HTR-8/SVneo (cell line): ENCODE measurements at places on chromosomes 16 and 17.

DNA sequence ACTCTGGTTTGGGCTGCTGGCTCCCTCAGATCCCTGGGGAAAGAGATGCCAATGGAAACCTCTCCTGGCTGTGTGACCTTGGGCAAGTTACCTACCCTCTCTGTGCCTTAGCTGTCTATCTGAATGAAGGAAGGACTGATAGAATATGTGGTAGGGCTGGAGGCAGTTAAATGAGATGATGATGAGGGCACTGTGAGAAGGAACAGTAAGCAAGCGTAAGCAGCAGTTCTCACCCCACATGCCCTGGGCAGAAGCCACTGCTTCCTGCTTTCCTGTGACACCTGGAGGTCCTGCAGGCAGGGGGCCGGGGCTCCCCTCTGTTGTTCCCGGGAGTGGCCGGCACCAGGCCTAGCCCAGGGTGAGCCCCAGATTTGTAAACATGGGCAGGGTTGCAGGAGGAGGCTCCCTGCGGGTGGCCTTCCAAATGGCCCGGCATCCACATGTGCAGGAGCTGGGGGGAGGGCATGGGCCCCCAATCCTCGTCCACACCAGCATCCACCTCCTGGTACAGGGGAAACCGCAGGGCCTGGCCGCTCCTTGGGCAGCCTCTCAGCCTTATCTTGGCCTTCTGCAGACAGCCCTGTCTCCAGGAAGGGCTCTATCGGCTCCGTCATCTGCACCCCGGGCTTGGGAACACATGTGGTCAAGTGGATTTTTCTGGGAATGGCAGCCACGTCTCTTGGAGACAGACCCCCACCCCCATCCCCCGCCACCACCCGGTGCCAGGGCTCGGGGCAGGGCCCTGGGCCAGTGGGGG is 235.6 kb upstream of the GSE1 start:
- no peak for DNase-seq

DNA sequence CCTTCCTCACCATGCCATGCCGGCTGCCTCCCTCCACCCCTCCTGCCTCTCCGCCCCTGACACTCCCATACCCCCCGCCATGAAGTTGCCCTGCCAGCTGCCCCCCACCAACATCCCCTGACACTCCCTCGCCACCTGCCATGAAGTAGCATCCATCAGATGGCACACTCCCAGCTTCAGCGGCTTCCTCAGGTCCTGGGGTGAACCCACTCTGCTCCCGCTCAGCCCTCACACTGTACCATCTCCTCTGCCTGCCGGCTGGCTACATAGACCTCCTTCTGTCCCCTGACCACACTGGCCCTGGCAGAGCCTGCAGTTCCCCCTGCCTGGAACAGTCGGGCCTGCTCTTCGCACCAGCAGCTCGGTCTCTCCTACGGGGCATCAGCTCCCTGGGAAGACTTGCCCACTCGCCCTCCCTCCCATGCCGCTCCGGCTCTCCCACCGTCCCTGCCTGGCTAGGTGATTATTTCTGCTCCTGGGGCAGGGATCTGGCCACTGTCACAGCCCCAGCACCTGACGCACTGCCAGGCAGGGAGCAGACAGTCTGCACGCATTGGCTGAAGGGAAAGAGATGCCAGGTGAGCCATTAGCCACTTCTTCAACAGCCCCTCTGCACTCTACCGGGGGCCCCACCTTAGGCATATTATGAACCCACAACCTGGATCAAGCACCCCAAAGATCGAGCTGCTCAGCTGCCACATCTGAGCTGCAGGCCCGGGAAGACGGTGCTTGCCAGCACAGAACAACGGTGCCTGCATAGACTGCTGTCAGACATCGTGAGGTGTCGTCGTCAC is 9.0 kb downstream of the CANT1 start:
- no peak for DNase-seq

DNA sequence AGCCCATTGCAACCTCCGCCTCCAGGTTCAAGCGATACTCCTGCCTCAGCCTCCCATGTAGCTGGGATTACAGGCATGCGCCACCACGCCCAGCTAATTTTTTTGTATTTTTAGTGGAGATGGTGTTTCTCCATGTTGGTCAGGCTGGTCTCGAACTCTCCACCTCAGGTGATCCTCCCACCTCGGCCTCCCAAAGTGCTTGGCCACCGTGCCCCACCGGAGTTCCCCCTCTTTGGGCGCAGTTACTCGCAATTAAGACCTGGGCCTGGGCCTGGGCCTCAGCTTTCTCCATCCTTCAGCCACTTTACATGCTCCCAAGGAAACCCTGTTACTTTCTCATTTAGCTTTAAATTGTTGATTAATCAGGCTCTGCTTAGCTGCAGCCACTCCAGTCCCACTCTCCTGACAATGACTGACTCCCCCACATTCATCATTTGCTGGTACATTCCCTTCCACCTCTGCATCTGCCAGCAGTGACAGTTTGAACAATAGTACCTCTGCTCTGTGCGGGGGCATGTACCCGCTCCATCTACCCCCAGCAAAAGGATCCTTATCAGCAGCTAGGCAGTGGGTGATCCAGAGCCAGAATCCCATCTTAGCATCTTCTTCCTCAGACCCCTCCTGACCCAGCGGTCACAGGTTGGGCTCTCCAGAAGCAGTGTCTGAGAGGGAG is 47.2 kb upstream of the SLC47A1 start:
- DNase-seq = no peak

DNA sequence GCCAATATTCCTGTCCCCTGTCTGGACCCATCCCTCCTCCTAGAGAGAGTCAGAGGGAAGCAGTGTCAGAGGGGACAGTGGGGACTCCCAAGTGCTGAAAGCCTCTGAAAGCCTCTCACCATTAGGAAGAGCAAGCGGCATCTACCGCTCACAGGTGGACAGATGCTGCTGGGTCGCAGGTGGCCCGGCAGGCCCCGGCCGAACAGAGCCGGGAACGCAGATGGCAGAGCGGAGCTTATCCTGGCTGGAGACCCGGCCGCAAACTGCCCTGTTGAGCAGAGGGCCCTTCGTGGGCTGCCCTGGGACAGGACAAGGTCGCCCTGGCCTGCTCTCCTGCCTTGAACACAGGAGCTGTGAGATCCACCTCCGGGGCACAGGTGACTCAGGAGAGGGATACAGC is 23.0 kb upstream of the NAT9 start:
- DNase-seq = no peak

DNA sequence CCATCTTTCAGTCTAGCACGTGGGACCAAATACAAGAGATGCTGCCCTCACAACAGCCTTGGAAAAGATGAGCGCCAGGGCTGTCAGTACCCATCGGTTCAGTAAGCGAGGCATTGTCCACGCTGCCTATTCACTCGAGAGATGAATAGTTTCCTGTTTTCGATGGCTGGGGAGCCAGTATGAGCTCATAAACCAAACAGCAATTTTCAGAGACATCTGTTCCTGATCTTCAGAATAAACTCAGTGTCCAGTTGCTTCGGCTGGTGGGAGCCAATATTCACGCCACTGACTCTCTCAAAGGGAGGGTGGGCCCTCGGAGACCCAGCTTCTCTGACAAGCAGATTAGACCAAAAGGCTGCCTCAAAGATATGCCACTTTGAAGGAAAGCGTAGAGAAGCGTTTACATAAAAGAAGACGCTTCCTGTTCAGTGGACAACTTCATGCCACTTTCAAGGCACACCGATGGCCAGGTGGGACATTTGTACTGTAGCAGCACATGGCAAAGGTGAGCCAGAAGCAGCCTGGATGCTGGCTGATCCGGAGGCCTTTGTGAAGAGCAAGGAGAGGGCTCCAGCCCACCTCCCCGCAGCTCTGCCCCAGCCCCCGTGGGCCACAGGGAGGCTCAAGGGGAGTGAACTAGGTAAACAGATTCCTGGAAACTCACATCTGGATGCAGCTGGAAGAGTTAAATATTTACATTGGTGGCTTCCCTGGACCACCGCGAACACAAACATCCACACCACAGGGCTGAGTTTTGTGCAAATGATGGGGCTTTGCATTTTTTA is 6.0 kb downstream of the TIMM22 start:
- no peak for DNase-seq

- peak; percentile 70 for DNase-seq
These were observed 24.4 kb downstream of the SREBF1 start for GRCh38 chr17:17812211-17813054.

DNA sequence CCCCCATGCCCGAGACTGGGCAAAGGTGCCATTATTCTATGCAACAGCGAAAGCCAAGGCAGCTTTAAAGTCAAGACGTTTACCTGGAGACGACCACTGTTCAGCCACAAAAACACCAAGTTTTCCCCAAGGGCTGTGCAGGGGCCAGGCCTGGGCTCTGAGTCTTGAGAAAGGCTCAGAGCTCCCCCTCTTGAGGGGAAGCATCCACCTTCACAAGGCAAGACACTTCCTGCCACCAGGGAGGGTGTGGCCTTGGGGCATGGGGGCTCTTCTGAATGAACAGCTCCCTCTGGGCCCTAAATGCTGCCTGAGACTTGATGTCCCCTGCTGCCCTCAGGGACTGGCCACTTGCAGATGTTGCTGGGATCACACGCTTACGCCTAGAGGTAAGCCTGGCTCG is 26.5 kb downstream of the PDIA2 start:
- DNase-seq = no peak

- DNase-seq = peak; percentile 36
These were observed 43.5 kb downstream of the REXO5 start for GRCh38 chr16:20849589-20850390.

- peak; percentile 34 for DNase-seq
These were observed at the start of gene SPIRE2 for GRCh38 chr16:89828199-89828869. TSS of gene SPIRE2 (plus strand) at chr16:89828475. CDS start at chr16:89828551, 76 bp downstream.

DNA sequence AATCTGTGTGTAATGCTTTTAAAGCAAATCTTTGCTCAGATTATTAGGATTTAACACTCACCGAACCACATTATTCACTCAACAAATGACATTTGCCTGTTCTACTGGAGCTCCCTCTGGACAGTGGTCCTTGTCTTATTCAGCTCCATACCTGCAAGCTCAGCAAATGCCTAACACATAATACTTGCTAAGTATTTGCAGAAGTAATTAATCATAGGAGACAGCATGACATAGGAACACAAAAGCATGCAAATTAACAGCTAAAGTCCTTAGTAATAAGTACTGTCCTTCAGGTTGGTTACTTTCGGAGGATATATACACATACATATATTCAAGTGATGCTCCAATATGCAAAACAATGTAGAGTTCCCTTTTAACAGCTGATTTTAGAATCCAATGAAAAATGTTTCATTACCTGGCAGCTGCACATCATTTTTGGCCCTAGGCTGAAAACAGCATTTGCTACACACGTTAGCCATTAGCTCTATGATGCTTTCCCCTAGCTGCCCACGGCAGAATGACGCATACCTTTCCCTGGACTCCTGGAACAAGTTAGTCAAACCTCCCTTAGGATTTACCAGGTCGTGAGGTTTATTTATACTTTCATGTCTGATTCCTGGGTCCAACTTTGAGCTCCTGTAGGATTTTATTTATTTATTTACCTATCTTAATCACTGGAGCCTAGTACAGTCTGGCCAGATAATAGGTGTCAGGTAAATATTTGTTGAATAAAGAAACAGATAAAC is 8.6 kb downstream of the BRD7 start:
- DNase-seq = no peak

- peak; percentile 83 for DNase-seq
These were observed 23.3 kb upstream of the CDRT4 start for GRCh38 chr17:15490634-15491261.

DNA sequence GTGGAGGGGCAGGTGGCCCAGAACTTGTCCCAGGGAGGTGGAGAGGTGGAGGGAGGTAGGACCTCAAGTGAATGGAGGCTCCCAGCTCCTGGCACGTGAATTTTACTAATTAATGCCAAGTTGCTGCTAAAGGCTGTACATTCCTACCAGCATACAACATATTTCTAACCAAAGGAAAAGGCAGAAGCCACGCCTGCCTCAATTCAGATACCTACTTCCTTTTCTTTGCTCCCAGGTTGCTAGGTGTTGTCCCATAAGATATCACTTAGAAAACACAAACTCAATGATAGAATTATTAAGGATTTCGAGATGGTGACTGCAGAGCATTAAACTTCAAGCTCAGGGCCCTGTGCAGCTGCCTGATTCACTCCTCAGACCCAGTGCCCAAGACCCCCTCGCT is 20.5 kb upstream of the SMPD3 start:
- no peak for DNase-seq

DNA sequence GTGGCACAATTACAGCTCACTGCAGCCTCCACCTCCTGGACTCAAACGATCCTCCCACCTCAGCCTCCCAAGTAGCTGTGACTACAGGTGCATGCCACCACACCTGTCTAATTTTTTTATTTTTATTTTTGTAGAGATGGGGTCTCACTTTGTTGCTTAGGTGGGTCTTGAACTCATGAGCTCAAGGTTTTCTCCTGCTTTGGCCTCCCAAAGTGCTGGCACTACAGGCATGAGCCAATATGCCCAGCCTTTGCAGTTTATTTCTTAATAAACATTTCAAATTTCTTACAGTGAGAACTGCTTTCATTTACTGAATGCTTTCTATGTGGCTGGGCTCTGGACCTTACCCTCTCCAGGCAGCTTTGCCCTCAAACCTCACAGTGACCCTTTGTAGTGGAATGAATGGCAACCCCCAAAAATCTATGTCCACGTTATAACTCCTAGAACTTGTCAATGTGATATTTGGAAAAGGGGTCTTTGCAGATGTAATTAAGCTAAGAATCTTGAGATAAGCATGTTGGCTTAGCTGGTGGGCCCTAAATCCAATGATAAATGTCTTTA is 1.6 kb upstream of the TNP2 start:
- no peak for DNase-seq

DNA sequence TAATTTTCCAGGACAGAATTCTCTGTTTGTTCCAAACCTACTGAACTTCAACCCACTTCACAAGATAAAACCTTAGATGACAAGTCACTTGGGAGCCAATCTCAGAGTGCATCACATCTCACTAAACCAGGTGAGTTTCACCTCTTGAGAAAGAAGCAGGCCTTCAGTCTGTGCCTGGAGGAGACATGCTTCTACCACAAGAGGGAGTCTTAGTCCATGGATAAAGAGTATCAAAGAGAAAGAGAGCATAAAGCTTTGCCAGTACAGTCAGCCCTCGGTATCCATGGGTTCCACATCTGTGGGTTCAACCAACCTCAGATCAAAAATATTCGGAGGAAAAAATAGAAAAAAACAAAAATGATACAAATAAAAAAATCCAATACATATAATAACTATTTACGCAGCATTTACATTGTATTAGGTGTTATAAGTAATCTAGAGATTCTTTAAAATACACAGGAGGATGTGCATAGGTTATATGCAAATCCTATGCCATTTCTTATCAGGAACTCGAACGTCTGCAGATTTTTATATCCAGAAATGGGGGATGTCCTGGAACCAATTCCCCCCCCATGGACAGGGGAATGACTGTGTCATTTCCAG is 37.7 kb downstream of the DUSP14 start:
- peak; percentile 63 for DNase-seq
